A549 treated with Hydrocortisone at 1 μM for 4 hours (cell line): ENCODE measurements at places on chromosomes 12 and 14. TPM values are rescaled to one million over a fixed set of nuclear protein-coding genes. Genes with fewer than 3 reads are reported as not detected.

The OVCH1 gene
- not detected in 5 replicates for total RNA-seq

The ZDHHC22 gene
- 0.18 to 0.37 TPM (median 0.23 TPM) in 5 replicates for total RNA-seq

The MYH6 gene
- total RNA-seq: 0.03 to 0.16 TPM (median 0.12 TPM) in 5 replicates

The RFX4 gene
- 0.03 TPM in 1 of 5 replicates, not detected in the others for total RNA-seq

The BCL2L14 gene
- 0.12 TPM in 1 of 5 replicates, not detected in the others for total RNA-seq

The LTBP2 gene
- 7.6 to 12.4 TPM (median 10.8 TPM) in 5 replicates for total RNA-seq

The TMEM119 gene
- 0.17 to 0.20 TPM in 2 of 5 replicates, not detected in the others for total RNA-seq

The CLEC1B gene
- total RNA-seq: not detected in 5 replicates

The SYNDIG1L gene
- total RNA-seq: not detected in 5 replicates

The TPPP2 gene
- not detected in 5 replicates for total RNA-seq

The TSFM gene
- total RNA-seq: 63.4 to 77.1 TPM (median 70.8 TPM) in 5 replicates

The ALX1 gene
- 4.0 to 5.0 TPM (median 4.4 TPM) in 5 replicates for total RNA-seq

The KRT71 gene
- total RNA-seq: 0.05 TPM in 1 of 5 replicates, not detected in the others

The FAM216A gene
- 18.3 to 21.0 TPM (median 19.9 TPM) in 5 replicates for total RNA-seq

The C12orf50 gene
- total RNA-seq: 0.07 to 0.10 TPM in 2 of 5 replicates, not detected in the others
